Panc1 (cell line): ENCODE measurements at places on chromosomes 2 and 18.

GRCh38 chr2:135091681-135092080 is 39.6 kb downstream of the RAB3GAP1 start:
- DNase-seq: no peak

DNA sequence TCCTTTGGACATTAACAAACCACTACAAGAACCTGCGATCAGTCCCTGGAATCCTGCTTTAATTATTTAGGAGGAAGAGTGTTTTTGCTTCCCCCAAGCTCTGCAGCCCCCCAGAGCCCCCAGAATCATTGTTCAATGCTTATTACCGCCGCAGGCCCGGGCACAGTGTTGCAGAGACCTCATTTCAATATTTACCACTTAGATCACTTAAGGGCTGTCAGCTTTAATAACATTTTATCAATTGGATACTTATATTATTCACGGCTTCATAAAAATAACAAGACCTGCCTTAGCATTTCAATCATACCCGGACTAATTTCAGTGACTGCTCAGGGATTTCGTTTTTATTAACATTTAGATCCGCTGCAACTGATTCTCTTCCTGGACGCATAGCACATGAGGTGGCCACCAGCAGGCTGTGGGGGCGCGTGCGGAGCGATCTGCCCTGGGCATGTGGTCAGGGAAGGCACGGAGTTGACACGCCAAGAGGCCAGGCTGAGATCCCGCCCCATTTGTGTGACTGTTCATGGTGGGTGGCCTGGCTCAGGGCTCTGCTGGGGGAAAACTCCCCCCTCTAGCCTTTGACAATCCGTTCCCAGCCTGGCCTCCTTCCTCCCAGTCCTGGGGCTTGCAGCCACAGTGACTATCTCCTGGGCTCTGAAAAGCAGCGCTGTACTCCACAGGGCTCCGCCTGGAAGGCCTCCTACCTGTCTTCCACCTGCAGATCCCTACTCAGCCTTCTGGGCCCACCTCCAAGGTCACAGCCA is 267.6 kb downstream of the SRBD1 start:
- no peak for DNase-seq

DNA sequence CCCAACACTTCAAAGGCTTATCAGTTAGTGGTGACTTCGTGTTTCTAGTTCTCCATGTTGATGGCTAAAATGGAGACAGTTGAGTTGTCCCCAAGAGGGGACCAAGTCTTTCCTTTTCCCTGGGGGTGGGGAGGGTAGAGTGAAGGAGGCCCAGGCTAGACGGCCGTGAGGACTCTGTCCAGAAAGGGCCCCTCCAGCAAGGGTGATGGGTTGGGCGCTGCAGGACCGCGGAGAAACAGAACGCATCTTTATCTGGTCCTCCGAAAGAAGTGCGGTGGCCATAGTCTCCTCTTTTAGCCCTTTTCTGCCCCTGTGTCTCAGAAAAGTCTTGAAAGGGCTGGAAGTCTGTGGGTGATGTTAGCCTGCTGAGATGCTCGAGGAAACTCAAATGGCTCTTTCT is 153.2 kb downstream of the GLI2 start:
- no peak for DNase-seq

DNA sequence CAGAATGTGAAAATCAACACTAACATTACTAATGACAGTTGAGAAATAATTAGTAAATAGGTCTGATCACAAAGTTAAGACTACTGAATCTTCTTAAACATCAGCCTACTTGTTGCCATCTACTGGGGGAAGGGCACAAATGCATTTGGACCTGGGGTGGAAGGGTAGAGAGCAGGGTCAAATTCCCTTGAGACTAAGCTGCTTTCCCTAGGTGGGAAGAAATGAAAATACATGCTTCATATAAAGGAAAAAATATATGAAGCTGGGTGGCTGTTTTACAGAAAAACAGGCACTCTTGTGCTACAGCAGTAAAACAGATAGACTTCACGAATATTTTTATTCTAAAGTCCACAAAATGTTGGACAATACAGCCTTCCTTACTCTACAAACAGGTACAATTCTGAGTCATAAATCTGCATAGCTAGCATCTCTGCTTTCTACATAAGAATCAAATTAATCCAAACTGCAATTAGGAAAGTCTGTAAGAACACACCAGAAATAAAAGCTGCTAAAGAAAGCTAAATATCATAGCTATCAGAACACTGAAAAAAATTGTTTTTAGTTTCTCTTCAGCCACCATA is 10.9 kb downstream of the TRIP12 start:
- no peak for DNase-seq

GRCh38 chr2:64655873-64656272 is 2.2 kb upstream of the SERTAD2 start:
- DNase-seq: no peak

DNA sequence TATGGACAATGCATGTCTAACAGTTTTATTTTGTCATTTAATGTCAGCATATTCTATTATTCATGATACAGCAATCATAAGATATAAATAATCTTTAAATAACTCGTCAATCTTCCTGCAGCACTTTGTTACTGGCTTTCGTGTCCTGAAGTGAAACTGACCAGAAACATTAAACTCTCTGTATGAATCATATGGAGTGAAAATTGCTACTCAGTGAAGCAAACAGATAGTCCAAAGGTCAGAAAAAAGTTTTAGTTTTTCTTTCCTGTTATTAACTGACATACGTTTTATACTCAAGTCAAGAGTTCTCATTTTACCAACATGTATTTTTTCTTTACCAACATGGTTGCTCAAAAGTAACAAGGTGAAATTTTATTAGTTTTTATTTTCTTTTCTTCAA is 106.8 kb upstream of the GALNT5 start:
- DNase-seq: no peak
